ENCODE measurements at places on chromosomes 13 and 19. TPM values are rescaled to one million over a fixed set of nuclear protein-coding genes. Genes with fewer than 3 reads are reported as not detected.

The CD209 gene
- total RNA-seq: not detected

The CPT1C gene
- 29.0 TPM for total RNA-seq

The APOC4 gene
- total RNA-seq: not detected

The TPTE2 gene
- total RNA-seq: 0.24 TPM

The LGALS14 gene
- not detected for total RNA-seq

- H3K27ac ChIP-seq: no peak overlapping the region
- peak; percentile 53 for DNase-seq
- H3K4me3 ChIP-seq: peak overlapping the region; percentile 64
- no peaks in the 10 kb centered on the region for H3K4me1 ChIP-seq
Observed at GRCh38 chr19:11196406-11197287, 698 bp downstream of the KANK2 start.

GRCh38 chr13:32428581-32429432, 877 bp upstream of the N4BP2L1 start:
- no peak for DNase-seq
- peaks cover 8% of the 10 kb centered on the region for H3K27me3 ChIP-seq
- peaks cover 5% of the 10 kb centered on the region for H3K36me3 ChIP-seq
- H3K27ac ChIP-seq: no peak overlapping the region
- peak overlapping the region; percentile 78 for H3K4me3 ChIP-seq

- H3K4me1 ChIP-seq: peaks cover 8% of the 10 kb centered on the region
- no peaks in the 10 kb centered on the region for H3K36me3 ChIP-seq
- H3K4me3 ChIP-seq: no peak overlapping the region
- no peak for DNase-seq
- H3K27ac ChIP-seq: no peak overlapping the region
Observed at GRCh38 chr13:61010358-61010757, 405.3 kb downstream of the PCDH20 start.

- no peak overlapping the region for H3K4me3 ChIP-seq
- H3K27ac ChIP-seq: no peak overlapping the region
- no peaks in the 10 kb centered on the region for H3K27me3 ChIP-seq
- H3K4me1 ChIP-seq: no peaks in the 10 kb centered on the region
Observed at GRCh38 chr19:6728346-6728745, 7.9 kb upstream of the C3 start.

DNA sequence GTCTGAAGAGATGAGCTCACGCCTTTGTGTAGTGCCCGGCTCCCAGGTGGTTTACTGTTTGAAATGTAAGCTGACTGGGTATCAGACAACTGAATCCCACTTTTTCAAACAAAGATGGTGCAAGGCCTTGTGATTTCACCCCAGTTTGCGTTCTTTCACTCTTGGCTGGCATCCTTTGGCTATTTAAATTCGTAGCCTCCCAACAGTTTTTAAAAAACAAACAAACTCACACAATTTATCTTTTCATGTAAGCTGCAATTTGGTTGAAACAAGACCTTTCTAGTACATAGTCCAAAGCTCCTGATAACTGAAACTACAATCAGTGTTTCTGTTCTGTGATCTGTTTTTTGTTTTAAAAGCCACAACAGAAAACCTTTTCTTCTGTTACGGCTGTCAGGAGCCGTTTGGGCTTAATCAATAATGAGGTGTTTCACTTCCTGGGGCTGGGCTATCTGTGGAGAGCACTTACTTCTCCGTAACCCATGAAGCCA, 65.1 kb upstream of the NPAS1 start:
- peaks cover 1% of the 10 kb centered on the region for H3K36me3 ChIP-seq
- H3K4me1 ChIP-seq: peaks cover 8% of the 10 kb centered on the region
- DNase-seq: no peak
- peak overlapping the region; percentile 27 for H3K27ac ChIP-seq
- H3K27me3 ChIP-seq: no peaks in the 10 kb centered on the region
- no peak overlapping the region for H3K4me3 ChIP-seq

DNA sequence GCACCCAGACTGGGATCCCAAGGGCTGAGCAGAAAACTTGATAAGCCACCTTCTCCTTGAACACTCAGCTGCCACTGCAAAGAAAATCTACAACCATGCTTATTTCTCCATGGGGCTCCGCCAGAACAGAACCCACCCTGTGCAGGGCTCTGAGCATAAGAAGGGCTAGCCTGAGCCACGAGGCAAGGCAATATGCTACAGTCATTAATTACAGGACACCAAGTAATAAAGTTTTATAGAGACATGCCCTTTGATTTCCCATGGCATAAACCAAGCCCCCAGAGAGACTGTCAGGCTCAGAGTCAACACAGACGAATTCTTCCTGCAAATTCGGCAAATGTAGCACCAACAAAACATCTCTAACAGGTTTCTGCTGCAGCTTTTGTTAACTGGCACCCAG, 5.7 kb downstream of the PEPD start:
- H3K4me1 ChIP-seq: no peaks in the 10 kb centered on the region
- H3K36me3 ChIP-seq: no peaks in the 10 kb centered on the region
- no peaks in the 10 kb centered on the region for H3K27me3 ChIP-seq

- H3K4me1 ChIP-seq: peaks cover 29% of the 10 kb centered on the region
- no peak for DNase-seq
- H3K27me3 ChIP-seq: no peaks in the 10 kb centered on the region
Observed at GRCh38 chr13:114097893-114098688, 34.3 kb downstream of the RASA3 start.

GRCh38 chr13:95713651-95714050, 36.7 kb downstream of the DNAJC3 start:
- H3K4me1 ChIP-seq: no peaks in the 10 kb centered on the region
- no peak overlapping the region for H3K4me3 ChIP-seq
- H3K27ac ChIP-seq: no peak overlapping the region
- H3K36me3 ChIP-seq: peaks cover 11% of the 10 kb centered on the region
- H3K27me3 ChIP-seq: no peaks in the 10 kb centered on the region

DNA sequence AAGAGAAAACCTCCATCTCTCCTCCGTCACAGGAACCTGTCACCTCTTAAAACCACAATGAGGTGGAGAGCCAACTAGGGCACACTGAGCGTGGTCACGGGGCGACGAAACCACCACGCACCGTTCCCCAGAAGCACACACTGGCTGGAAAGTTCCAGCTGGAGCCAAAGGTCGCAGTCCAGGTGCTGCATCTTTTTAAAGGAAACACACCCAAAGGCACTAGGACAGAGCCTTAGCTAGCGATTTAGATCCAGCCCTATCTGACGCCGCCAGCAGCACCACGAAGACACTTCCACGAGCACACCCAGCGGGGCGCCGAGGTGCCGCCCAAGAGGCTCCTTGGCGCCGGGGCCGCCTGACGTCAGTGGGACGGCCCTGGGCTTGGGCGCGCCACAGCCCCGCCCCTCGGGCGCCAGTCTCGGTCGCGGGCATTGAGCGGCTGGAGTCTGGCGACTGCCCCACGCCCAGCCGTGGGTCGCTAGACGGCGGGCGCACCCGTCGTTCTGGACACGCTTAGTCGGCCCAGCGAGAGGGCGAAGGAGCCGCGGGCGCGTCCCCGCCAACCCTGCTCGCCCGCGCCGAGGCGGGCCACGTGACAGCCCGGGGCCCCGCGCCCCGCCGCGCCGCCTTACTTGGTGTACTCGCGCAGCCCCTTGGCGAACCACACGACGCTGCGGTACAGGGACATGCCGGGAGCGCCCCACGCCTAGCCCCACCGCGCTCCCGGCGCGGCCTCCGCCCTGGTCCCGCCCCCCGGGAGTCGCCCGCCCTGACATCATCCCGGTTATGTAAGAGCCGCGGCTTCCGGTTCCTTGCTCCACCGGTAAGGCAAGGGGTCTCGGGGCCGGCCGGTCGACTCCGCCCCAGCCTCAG, at the start of gene DHRS12:
Gene DHRS12 (minus strand): TSS at position 742 of the 873 bp plus-strand sequence. CDS start 4,504 bp downstream, outside the sequence.
- no peaks in the 10 kb centered on the region for H3K27me3 ChIP-seq
- peak within 1 kb of the TSS; percentile 85 for H3K27ac ChIP-seq

- DNase-seq: peak; percentile 42
- no peaks in the 10 kb centered on the region for H3K27me3 ChIP-seq
- no peak overlapping the region for H3K4me3 ChIP-seq
- H3K36me3 ChIP-seq: no peaks in the 10 kb centered on the region
- H3K4me1 ChIP-seq: no peaks in the 10 kb centered on the region
Observed at GRCh38 chr19:49447485-49448431, 3.9 kb downstream of the PIH1D1 start.
